CD4-positive, alpha-beta T cell treated with Interleukin-6 for 4 hours (primary cell): ENCODE measurements at places on chromosomes 12 and 14.
A peak's percentile ranks its signal among the peaks of the same experiment; 100 is the strongest.

- no peak for DNase-seq
Observed at GRCh38 chr12:72471806-72472205, 199.6 kb downstream of the TRHDE start.

GRCh38 chr12:15214851-15215601 is 6.2 kb downstream of the RERG start:
- DNase-seq, result no peak

GRCh38 chr14:79175671-79176070 is 1005.5 kb downstream of the NRXN3 start:
- DNase-seq, result no peak

- DNase-seq, result peak; percentile 24
Observed at GRCh38 chr12:122243965-122244364, 18.1 kb upstream of the DIABLO start.

GRCh38 chr14:53368066-53368465 is 214.9 kb upstream of the DDHD1 start:
- DNase-seq, result no peak

GRCh38 chr14:96799489-96800054 is 2.4 kb downstream of the VRK1 start:
- no peak for DNase-seq

GRCh38 chr12:98424726-98425401 is 90.5 kb upstream of the TMPO start:
- DNase-seq, result peak; percentile 55

- DNase-seq, result no peak
Observed at GRCh38 chr14:22997676-22998323, 12.1 kb downstream of the C14orf93 start.

- no peak for DNase-seq
Observed at GRCh38 chr14:93045211-93045674, 70.5 kb downstream of the ITPK1 start.

DNA sequence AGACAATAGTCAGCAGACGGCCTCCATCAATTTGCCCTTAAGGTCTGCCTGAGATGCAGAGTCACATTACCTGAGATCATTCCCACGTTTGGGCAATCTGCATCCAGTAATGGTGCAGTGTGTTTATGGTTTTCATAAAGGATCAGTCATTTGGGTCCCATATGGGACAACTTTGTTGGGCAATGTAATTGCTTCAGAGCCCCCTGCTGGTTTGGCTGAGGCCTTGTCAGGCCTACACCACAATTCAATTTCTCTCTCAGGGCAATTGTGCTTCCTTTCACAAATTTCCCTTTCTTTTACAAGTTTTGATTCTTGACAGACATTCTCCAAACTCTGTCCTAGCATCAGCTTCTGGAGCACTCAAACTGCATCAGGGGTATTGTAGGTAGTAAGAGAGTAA is 191.2 kb upstream of the SSTR1 start:
- no peak for DNase-seq

GRCh38 chr14:29354486-29354885 is 573.2 kb downstream of the PRKD1 start:
- no peak for DNase-seq

DNA sequence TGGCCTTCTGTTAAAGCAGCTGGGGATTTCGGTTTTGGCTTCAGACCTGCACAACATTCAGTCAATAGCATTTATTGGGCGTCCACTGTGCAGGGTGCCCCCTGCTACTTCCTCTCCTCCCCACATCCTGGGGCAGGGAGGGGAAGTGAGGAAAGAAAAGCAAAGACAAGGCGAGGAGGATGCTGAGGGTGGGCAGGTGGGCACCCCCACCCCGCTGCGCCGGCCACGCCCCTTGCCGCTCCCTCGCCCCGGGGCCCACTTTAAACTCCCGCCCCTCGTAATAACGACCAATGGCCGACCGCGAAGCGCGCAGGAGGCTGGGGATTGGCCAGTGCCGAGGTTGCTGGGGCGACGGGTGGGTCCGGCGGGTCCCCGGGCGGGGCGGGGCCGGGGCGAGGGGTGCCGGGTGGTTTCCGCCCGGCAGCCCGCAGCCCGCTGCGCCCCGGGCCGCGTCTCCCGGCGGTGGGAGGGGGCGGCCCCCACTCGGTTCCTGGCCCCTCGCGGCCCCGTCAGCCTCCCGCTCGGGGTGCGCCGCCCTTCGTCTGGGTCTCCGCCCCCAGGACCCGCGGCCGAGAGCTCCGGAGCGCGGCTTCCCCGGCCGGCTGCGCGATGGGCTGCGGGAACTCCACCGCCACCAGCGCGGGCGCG is at the start of gene C12orf75:
TSS of gene C12orf75 (plus strand) at position 409 of the 648 bp plus-strand sequence. CDS start at position 610, 201 bp downstream.
- DNase-seq, result peak; percentile 86

DNA sequence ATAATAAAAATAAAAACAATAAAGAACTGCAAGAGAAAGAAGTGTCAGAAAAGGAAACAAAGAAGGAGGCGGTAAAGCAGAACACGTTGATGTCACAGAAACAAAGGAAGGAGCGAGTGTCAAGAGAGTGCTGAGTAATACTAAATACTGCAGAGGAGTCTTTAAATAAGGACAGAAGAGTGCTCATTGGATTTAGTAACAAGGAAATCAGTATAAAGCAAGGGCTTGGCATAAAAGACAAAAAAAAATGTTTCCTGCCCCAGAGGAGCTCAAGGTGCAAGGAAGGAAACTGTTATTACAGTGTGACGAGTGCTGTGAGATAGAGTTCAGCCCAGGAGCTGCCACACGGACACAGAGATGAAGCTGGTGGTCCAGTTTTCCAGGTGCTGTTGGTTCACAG is 8.4 kb upstream of the TUBA1A start:
- no peak for DNase-seq

- DNase-seq, result no peak
Observed at GRCh38 chr12:12546314-12546772, 16.3 kb downstream of the DUSP16 start.

DNA sequence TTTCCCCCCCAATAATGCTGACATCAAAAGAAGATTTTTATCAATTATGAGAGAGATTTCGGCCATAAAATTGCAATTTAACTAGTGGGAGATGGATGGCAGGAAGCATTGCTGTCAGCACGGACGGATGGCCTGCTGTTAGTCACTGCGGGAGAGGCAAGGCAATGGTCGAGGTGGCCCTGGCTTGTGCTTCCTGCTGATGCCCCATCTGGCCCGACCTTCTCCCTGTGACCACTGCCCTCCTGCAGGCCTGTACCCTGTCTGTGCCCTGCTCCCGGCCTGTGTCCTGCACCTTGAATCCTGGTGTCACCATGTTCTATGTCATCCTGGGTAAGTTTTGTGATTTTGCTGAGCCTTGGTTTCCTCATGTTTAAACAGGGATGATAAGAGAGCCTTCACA is 67.6 kb downstream of the ADCK1 start:
- no peak for DNase-seq

GRCh38 chr14:105093038-105093430 is 27.8 kb upstream of the GPR132 start:
- peak; percentile 82 for DNase-seq

- DNase-seq, result no peak
Observed at GRCh38 chr12:111122458-111122878, 202.1 kb upstream of the MYL2 start.

- DNase-seq, result peak; percentile 56
Observed at GRCh38 chr12:106841510-106842302, 67.2 kb downstream of the RIC8B start.

- DNase-seq, result no peak
Observed at GRCh38 chr14:60251877-60252276, 2.9 kb downstream of the PPM1A start.

DNA sequence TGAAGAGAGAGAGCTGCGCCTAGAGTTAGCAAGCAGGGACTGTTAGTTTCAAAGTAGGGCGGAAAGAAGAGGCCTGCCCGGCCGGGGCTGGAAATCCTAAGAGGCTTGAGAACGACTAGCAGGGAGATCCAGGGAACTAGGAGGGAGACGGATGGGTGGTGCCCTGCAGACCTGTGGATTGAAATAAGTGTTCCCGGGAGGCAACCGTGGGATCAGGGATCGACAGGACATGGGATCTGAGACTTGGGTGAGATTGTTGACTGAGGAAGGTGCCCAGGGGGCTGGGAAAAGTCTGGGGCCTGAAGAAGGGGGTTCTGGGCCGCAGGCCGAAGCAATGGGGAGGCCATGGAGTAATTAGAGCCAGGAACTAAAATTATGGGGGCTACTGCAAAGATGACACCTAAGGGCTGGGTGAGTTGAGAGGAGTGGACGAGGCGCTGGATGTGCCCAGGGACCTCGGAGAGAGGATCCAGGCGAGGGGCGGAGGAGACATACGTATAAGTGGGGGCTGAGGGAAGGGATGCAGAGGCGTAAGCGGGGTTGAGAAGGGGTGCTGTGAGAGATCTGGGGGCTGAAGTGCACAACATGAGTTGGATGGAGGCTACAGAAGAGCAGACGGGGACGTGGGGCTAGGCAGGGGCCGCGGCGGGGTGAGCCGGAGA is 635 bp downstream of the LTA4H start:
- DNase-seq, result peak; percentile 12

- DNase-seq, result no peak
Observed at GRCh38 chr14:95896498-95897135, 20.0 kb downstream of the TUNAR start.

DNA sequence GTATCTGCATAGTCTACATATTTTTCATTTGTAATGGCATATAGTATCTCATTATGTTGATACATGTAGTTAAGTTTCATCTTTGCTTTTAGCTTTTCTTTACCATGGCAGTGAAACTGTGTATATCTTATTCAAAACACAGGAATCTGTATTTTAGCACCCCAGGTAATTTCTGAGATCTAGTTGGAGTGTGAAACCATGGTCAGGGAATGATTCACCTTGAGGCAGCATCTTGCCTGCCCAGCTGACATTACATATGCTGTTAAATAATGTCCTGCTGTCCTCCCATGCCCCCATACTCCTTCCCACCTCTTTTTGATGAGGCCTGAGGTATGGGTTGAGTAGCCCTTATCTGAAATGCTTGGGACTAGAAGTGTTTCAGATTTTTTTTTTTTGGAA is 125.4 kb upstream of the ATF1 start:
- DNase-seq, result no peak

GRCh38 chr12:98612696-98613334 is 19.3 kb downstream of the SLC25A3 start:
- DNase-seq, result no peak

GRCh38 chr14:103196716-103197115 is 73.5 kb downstream of the TNFAIP2 start:
- no peak for DNase-seq

DNA sequence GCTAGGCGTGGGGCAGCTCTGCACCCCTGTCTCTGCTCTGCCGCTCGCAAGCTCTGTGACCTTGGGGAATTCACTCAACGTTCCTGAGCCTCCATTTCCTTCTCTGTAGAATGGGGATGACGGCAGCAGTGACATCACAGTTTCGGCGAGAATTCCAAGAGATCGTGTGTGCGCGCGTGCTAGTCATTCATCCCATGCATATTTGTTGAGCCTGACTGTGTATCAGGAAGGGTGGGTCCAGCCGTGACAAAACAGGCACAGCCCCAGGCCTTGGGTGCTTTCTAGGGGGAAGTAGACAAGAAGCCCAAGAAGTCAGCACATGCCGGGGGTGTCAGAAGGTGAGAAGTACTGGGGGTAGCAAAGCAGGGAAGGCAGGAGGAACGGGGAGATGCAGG is 145.6 kb upstream of the NCOR2 start:
- no peak for DNase-seq

DNA sequence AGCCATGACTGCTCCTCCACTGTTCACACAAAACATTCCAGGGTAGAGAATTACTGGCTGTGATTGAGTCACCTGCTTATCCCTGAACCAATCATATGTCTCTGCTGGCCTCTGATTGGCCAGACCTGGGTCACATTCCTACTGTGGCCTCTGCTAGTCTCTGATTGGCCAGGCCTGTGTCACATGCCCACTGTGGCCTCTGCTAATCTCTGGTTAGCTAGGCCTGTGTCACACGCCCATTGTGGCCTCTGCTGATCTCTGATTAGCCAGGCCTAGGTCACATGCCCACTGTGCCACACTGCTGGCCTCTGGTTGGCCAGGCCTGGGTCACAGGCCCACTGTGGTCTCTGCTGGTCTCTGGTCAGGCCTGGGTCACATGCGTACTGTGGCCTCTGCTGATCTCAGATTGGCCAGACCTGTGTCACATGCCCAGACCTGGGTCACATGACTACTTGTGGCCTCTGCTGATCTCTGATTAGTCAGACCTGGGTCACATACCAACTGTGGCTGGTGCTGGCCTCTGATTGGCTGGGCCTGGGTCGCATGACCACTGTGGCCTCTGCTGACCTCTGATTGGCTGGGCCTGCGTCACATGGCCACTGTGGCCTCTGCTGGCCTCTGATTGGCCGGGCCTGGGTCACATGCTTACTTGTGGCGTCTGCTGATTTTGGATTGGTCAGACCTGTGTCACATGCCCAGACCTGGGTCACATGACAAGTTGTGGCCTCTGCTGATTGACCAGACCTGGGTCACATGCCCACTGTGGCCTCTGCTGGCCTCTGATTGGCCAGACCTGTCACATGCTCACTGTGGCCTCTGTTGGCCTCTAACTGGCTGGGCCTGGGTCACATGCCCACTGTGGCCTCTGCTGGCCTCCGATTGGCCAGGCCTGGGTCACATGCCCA is 251.6 kb downstream of the SLC15A4 start:
- DNase-seq, result no peak

- DNase-seq, result no peak
Observed at GRCh38 chr14:89088530-89088929, 264.1 kb downstream of the TTC8 start.

- no peak for DNase-seq
Observed at GRCh38 chr14:96581026-96581425, 78.8 kb downstream of the PAPOLA start.

- DNase-seq, result no peak
Observed at GRCh38 chr12:64558754-64559153, 51.5 kb upstream of the RASSF3 start.
